Testis (tissue), 5 donors: ENCODE measurements at places on chromosomes 6 and 20. TPM values are rescaled to one million over a fixed set of nuclear protein-coding genes. Genes with fewer than 3 reads are reported as not detected.

IL17F gene
- polyA plus RNA-seq = not detected

C6orf58 gene
- polyA plus RNA-seq = 3.0 TPM

KIF13A gene
- 20.8 TPM for polyA plus RNA-seq

BNIP5 gene
- polyA plus RNA-seq = 0.96 TPM

PAX1 gene
- 0.07 TPM for polyA plus RNA-seq

RGS19 gene
- polyA plus RNA-seq = 7.3 TPM

TAGAP gene
- 4.9 TPM for polyA plus RNA-seq

OLIG3 gene
- polyA plus RNA-seq = not detected

TMEM63B gene
- 79.0 TPM for polyA plus RNA-seq

GRCh38 chr20:23446505-23446904 is 6.2 kb downstream of the CST11 start:
- DNase-seq = peak; percentile 80

- DNase-seq = no peak
Observed at GRCh38 chr6:41423002-41423401, 87.6 kb downstream of the NCR2 start.

DNA sequence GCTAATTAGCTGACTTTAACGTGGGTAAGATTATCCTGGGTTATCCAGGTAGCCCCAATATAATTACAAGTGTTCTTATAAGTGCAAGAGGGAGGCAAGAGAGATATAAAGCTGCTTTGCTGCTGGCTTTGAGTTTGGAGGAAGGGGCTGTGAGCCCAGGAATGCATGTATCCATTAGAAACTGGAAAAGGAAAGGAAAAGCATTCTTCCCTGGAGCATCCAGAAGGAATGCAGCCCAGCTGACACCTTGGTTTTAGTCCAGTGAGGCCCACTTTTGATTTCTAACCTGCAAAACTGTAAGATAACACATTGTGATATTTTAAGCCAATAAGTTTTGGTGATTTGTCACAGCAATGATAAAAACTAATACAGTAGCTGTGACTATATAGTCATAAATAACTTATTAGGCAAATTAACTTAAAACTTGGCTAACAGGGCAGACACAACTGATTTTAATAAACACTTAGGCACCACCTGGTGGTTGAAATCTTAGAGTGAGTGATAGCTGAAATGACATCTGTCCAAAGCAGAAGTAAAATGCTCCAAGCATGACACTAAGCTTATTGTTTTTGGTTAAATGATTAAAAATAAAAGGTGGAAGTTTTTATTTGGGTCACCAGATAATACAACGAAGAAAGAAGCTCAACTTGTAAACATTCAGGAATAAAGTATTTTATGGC is 35.6 kb downstream of the ADGRF4 start:
- DNase-seq = no peak

DNA sequence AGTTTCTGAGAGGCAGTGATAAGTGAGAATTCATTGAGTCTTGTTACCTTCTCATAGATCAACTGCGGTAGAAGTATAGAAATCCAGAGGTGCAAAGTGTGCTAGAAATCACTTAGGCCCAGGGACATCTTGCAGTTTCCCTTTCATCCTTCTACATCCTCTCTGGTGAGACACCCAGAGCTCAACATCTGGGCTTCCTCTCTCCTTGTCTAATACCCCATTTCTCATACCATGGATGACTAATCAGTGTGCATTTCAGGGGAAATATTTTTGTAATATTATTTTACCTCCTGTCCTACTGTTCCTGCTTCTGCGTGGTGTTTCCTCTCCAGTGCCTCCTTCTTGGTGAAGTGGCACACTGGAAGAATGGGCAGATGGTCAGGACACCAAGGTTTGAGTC is 322.4 kb downstream of the TFAP2B start:
- no peak for DNase-seq

GRCh38 chr6:124622351-124622750 is 339.9 kb upstream of the RNF217 start:
- DNase-seq = no peak

DNA sequence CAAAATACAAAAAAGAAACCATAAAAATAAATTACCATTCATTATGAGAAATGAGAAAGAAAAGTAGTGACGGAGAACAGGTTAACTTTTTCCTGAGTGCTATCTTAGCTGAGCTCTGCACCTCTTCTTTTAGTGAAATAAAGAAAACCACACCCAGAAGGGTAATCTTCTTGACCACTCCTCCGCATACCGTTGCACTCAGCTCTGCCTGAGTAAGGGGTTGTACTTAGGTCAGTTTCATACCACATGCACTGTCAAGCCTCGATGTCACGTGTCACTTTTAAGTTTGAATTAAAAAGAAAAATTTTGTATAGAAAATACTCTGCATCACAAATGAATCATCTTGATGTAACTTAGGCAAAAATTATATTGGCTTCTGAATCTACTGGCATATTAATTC is 2.8 kb downstream of the EZR start:
- DNase-seq = peak; percentile 34

DNA sequence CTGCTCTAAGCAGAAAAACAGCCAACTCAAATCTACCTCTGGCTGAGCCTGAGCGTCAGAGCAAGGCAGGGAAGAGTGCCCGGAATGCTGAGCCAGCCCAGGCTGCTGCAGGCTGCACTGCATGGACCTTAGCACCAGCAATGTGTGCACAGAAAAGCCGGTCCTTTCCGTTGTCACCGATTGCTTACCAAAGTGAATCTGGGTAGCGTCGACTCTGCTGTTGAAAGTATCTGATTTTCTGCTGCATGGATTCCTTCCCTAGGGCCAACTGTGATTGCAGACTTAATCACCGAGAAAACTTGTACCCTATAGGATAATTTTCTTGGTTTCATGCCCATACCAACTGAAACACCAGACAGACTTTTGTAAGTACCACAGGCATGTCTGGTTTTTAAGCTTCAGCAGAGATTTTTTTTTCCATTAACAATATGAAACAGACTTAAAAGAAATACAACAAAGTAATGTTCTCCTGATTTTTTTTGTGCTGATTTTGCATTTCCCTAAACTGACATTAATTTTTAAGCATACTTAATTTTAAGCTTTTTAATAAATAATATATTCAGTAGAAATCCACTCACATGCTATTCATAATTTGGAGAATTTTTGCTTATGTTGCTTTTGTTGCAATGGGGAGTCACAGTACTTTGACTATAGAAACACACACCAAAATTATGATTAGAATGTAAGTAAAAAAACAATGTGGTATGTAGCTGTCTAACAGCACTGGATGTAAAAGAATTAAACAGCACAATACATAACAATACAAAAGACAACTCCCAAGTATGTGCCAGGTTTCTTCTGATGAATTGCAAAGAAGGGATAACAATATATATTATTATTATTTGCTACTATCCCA is 218.0 kb downstream of the THBS2 start:
- no peak for DNase-seq

DNA sequence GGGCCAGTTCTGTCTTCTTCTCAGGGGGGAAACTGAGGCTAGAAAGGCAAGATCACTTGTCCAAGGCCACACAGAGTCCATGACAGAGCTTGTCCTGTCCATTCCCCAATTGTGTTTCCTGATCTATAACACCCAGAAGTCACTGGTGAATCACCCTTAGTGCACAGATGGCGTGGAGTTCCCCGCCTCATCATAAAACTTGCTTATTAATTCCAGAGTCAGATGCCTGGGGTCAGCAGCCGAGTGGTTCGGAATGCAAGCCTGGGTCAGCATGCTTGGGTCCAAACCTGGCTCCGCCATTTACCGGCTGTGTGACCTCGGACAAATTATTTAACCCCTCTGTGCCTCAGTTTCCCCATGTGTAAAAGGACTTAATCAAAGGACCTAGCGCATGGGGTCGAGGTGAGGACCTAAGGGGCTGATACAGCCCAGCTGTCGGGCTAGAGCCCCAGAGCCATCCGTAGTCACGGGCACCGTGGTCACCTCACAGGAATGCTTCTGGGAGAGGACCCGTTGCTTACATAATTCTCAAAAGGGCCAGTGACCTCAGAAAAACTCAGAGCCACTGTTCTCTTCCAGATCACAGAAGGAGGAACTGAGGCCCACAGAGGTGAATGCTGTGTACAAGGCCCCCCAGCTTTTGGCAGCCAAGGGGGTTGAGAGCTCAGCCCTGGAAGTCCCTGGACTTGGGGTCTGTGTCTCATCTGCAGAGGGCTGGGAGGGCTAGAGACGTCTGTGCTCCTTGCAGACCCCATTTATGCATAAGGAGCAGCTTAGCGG is 1.4 kb upstream of the ZBP1 start:
- no peak for DNase-seq

DNA sequence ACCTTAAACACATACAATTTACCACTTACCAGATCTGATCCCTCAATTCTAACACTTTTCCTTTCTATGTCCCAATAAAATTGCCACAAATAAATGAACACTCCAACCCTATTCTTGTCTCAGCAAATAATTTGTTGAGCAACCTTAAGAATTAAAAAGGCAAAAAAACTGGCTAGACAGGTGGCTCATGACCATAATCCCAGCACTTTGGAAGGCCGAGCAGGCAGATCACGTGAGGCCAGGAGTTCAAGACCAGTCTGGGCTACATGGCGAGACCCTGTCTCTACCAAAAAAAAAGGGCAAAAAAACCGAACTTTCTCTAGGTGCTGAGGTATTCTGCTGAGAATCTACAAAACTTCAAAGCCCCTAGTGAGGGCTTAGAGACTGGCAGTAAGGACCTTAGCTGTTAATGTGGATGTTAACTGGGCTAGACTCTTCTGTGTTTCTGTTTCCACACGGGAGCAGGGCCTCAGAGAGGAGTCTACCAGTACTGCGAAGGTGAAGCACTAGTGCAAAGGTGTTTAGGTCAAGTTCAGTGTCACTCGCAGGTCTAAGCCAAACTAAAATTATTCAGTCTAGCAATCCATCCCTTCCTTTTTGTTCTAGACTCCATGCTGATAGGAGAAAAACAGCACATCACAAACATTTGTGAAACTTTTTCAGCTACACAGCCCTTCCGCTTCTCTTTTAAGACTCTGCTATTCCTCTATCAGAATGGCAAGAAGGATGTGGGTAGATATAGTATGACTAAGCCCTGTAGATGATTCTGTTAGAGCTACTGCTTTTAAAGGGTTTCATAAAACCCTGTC is 2.6 kb downstream of the FASTKD5 start:
- no peak for DNase-seq

GRCh38 chr20:58986968-58987517 is 6.0 kb downstream of the NELFCD start:
- peak; percentile 69 for DNase-seq

GRCh38 chr20:23691675-23692074 is 2.8 kb upstream of the CST4 start:
- no peak for DNase-seq

DNA sequence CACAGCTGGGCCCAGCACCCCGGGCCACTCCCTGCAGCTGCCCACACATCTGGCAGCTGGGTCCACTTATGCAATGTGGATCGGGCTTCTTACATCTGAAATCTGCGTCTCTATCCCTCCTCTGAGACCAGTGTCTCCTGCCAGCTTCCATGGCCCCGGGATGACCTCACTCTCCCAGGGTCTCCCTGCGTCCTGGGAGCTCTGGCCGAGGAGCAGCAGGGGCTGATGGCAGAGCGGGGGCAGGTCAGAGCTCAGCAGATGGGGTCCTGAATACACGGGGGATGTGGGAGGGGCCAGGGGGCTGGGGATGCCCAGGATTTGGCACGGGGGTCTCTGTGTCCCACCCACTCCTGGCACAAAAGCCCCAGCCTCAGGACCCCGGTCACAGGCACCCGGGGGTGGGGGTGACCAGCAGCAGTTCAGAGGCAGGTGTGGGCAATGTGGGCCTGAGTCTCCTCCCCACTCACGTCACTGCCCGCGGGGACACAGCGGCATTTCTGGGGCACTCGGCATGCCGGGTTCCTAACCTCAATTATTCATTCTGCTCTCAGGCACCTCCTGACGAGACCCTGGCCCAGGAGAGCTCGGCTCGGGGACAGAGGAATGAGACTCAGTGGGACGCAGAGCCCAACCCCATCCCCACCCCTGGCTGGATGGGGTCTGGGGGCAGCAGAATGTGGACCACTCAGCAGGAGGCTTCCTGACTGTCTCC is 16.4 kb downstream of the CHRNA4 start:
- DNase-seq = no peak

GRCh38 chr6:107827541-107827940 is 3.4 kb upstream of the SCML4 start:
- DNase-seq = no peak

GRCh38 chr6:24660105-24660504 is 6.6 kb downstream of the TDP2 start:
- DNase-seq = no peak

DNA sequence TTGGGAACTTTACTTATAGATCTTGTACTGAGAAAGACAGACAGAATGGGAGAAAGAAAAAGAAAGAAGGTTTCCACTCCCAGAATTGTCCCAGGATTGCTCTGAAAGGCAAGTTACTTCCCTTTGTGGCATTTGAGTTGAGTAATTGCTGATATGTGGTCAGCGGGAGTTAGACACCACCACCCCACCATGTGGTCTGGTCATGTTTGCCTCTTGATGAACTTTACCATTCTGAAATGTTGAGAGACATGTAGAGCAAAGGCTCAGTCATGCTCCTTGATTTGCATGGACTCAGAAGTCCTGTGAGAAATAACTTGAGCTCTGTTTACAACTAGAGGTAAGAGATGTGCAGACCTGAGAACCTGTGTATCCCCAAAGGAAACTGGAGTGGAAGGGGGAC is 17.1 kb downstream of the TCF21 start:
- no peak for DNase-seq

GRCh38 chr6:1626481-1626880 is 16.8 kb downstream of the FOXC1 start:
- DNase-seq = no peak

DNA sequence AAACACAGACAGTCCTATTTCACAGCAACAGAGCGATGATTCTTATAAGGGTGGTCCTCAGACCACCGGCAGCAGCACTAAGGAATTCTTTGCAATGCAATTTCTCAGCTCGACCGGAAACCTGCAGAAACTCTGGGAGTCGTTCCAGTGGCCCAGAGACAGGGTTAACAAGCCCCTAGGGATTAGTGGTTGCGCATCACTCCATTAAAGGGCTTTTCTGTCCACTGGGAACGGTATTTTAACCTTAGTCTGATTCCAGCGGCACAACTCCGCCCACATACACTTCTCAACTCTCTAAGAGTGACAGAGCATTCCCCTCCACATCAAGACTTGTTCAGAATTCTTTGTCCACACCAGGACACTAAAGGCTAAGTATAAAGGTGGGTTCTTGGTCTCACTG is 341.5 kb downstream of the TFAP2A start:
- DNase-seq = no peak

GRCh38 chr6:131946404-131946991 is 4.7 kb downstream of the CCN2 start:
- no peak for DNase-seq

DNA sequence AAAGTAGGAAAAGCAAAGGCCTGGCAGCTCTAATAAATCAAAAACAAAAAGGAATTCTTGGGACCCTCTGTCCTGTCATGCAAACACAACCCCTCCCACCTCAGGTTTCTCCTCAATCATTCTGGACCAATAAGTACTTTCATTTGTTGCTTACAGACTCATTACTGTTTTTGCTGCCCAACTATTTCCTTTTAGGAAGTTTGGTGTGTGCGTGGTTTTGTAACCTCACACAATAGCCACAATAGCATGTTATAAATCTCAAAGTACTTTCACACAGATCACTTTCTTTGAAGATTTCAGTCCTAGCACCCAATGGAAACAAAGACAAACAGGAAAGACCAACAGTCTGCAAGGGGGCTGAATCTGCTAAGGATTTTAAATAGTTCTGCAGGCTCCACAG is 4.5 kb downstream of the MRPL14 start:
- no peak for DNase-seq

- peak; percentile 2 for DNase-seq
Observed at GRCh38 chr20:59814840-59815340, 118.5 kb downstream of the SYCP2 start.
